NCI-H1417 (cell line): ENCODE measurements at places on chromosomes 5 and 9.

- DNase-seq: no peak
Observed at GRCh38 chr5:53219174-53219573, 109.6 kb upstream of the MOCS2 start.

GRCh38 chr5:176674799-176675198 is 27.5 kb downstream of the TSPAN17 start:
- no peak for DNase-seq

GRCh38 chr9:137277329-137278041 is at the start of gene TOR4A:
Gene TOR4A, plus strand, starts transcription at chr9:137277726. Its CDS starts 964 bp downstream, at chr9:137278690.
- DNase-seq: no peak

DNA sequence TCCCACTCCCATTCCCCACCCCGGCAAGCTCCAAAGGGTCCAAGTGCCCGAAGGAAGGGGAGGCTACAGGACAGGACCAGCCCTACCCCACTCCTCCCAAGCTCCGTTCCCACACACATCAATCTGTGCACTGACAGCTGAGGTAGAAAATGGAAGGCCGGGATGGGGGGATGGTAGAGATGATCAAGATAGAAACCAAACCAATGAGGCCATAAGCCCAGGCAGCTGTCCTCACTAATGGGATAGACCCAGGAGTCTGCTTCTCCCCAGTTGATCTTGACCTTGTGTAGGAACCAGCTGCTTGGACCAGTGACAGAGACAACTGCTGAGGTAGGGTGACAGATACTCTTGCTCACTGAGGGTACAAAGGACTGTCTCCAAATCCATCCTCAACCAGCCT is 38.6 kb downstream of the B4GALT1 start:
- no peak for DNase-seq

DNA sequence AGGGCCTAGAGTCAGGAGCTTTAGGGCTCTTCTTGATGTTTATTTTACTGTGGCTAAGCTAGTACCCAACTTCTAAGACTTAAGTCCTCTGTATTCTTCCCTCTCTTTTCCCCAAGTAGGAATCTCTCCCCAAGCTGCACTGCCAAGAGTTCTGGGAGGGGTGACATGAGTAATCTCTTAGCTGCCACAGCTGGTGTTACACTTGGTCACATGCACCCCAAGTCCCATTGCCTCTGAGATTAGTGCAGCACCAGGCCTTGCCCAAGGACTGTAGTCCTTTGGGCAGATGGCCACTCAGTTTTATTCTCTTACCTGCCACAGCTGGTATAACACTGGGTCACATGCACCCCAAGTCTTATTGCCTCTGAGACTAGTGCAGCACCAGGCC is 114.7 kb upstream of the RIOK2 start:
- DNase-seq: no peak

DNA sequence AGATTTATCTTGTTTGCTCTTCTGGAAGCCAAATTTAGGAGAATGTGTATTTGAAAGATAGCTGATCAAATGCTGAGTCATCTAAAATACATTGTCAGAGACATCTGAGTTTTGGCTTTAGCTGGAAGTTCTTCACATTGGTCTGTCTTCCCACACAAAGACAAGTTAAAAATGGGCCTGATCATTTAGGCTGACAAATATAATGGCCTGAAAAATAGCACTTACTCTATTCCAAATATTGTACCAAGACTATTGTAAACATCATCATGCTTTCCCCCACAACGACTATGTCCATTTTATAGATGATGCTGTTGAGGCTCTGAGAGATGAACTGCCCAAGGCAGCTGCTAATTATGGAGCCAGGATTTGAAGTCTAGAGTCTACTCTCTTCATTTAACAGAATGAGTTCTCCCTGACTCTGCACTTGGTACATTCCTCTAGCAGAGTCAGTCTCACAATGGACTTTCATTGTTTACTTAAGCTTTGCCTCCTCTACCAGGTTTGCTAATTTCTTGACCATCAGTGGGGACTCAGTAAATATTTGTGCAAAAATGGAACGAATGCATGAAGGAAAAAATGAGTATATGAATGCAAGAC is 619.4 kb upstream of the KLF4 start:
- peak; percentile 38 for DNase-seq

DNA sequence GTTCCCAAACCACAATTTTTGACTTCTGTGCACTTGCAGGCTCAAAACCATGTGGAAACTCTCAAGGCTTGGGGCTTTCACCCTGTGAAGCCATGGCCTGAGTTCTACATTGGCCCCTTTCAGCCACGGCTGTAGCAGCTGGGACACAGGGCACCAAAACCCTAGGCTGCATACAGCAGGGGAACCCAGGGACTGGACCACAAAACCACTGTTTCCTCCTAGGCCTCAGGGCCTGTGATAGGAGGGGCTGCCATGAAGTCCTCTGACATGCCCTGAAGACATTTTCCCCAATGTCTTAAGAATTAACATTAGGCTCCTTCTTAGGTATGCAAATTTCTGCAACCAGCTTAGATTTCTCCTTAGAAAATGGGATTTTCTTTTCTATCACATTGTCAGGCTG is 312.1 kb upstream of the TUSC1 start:
- DNase-seq: no peak

DNA sequence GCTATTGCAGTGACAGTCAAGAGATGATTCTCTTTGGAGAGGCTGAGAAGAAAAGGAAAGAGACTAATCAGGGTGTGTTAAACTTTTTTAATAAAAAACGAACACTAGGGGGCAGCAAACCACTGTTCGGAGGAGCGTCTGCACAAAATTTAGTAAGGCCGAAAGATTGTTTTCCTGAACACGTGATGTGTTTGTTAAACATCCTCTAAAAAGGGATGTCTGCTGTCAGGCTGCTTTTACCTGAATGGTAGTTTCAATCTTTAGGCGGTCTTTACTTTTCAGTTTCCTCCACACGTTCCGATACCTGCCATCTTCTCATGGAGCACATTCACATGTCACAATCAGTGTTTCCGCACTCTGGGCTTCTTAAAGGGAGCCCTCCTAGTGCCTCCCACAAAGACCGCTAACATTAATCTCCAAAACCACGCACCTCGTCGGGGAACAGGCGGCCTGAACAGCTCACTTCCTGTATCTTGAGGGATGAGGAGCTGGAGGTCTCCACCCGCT is 125.2 kb downstream of the GPBP1 start:
- DNase-seq: peak; percentile 64

- DNase-seq: no peak
Observed at GRCh38 chr5:133220851-133221674, 169.2 kb downstream of the HSPA4 start.

GRCh38 chr5:93571114-93571949 is 9.7 kb downstream of the NR2F1-AS1 start:
- DNase-seq: no peak

GRCh38 chr9:69605406-69605805 is 66.8 kb downstream of the APBA1 start:
- DNase-seq: peak; percentile 43

GRCh38 chr5:168471785-168472184 is 14.5 kb upstream of the RARS1 start:
- no peak for DNase-seq

DNA sequence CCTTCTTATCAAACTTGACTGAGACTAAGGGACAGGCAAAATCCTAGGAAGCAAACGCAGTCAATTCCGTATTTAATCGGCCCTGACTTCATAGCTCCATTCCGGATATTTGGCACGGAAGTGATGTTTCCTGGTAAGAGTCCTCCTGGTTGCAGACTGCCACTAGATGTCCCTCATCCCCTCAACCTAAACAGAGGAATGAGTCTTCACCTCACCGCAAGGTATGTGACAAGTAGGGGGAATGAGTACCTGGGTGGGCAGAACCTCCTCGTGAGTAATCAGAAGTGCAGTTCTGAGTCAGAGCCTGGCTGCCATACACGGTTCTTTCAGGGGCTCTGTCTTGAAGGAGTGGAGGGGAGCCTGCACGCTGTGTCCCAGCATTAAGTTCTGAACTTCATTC is 173.6 kb downstream of the MUSK start:
- no peak for DNase-seq

GRCh38 chr9:8781458-8781857 is 981.9 kb upstream of the DMAC1 start:
- no peak for DNase-seq

DNA sequence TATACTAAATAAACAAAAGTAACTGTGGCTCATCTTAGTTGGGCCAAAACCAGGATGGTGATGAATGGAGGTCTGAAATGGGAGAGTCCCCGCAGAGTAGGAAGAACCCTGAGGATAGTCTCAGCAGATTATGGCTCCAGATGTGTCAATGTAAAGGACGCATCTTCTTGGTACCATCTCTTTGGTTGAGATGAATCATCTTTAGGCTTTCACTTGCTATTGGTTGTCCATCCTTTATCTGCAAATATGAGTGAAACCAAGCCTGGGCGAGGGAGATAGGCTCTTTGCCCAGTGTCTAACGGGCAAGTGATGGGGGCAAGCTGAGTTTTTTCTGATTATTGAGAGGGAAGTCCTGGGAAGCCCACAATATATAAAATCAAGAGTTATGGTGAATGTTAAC is 19.4 kb upstream of the LCP2 start:
- DNase-seq: no peak

DNA sequence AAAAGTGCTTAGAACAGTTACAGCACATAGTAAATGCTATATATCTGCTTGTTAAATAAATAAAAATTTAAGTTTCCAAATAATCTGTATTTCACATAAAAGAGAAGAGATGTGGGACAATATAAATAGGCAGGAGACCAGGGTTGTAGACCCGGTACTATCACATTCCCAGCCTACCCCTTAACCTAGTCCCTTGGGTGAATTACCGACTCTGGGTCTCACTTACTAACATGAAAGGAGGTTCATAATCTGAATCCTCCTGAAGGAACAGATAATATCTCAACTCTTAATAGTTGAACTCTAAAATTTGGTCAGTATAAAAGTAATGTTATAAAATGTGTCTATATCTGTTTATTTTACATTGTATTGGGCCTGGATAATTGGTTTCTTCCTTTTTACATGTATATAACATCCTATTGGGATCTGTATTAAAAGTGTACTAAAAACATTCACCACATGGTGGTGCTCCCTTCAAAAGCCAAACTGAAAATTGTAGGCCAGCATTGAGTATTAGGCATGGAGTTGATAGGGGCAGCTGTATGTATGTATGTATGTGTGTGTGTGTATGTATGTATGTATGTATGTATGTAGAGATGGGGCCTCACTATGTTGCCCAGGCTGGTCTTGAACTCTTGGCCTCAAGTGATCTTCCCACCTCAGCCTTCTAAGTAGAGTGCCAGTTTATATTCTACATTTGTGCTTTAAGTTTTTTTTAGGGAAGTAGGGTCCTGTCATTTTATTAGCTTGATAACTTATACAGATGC is 64.2 kb upstream of the ABL1 start:
- peak; percentile 24 for DNase-seq

- peak; percentile 90 for DNase-seq
Observed at GRCh38 chr9:34620061-34620994, at the start of gene DCTN3. Gene DCTN3, minus strand, starts transcription at chr9:34620495. Its CDS starts 31 bp downstream, at chr9:34620464.

- DNase-seq: no peak
Observed at GRCh38 chr5:39201160-39201780, 18.1 kb downstream of the FYB1 start.

GRCh38 chr5:89968958-89969381 is 440.6 kb downstream of the CETN3 start:
- no peak for DNase-seq

GRCh38 chr5:180718810-180719453 is 20.9 kb downstream of the OR2Y1 start:
- DNase-seq: peak; percentile 34

DNA sequence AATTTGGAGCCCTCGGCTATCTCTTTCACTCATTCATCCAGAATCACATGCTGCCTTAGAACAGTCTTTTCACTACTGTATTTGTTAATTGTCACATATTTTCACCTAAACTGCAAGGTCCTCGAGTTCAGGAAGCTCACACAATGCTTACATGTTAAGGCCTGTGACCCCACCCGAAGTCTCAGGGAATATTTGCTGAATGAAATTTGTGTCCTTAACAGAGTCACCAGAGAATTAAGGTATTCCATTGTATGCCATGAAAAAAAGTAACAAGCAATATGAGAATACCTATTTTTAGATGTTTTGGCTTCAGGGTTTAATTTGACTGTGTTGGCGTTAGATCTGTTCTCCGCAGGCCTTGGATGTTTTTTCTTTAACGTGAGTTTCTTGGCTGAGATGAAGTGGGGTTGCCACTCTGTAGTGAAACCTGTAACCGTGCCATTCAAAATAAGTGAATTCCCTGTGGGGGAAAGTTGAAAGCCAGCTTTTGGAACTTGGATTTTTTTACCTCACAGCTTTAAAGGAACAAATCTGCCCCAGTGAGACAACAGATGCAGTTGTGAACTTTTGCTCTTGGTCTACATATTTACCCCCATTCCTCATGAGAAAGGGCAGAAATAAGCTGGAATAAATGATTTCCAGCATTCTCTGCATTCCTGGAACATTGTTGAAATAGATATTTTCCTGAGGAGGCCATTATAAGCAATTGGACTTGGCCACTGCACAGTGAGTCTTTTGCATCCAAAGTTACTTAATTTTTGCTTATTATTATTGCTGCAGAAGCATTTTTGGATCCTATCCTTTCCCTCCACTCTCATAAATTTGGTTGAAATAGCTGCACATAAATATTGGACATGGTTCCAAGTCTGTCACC is 35.9 kb upstream of the FBP1 start:
- DNase-seq: no peak

DNA sequence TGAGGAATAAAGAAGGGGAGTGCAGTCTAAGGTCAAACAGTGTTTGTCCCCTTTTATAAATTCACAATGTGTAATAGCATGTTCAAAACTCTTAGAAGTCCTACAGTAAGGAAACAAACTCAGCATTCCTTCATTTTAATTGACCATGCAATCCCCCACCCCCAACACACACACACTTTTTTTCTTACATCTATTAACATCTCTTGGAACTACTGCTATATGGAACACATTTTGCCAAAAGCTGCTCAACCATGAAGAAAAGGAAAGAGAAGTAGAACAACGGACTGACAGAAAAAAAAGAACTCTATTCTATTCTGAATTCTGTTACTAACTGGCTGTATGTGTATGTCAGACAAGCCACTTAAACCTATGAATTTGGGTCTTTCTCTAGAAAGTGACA is 2.8 kb upstream of the CTNNAL1 start:
- no peak for DNase-seq

DNA sequence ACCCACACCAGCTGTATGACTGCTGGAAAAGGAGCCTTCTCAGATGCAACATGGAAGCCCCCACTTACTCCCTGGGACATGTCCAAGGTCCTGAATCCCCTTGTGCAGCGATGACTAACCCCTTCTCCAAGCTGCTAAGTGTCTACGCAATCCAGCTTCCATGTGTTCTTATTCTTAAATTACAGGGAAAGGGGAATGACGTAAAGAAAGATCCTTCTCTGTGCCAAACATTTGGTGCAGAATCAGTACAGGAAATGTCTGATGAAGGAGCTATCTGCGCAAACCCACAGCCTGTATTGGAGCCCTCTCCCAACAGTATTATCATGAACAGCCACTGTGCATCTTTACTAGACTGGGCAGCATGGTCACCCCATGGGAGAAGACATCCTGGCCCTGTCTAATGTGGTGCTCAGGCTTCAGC is 183.2 kb downstream of the FRMD3 start:
- no peak for DNase-seq

DNA sequence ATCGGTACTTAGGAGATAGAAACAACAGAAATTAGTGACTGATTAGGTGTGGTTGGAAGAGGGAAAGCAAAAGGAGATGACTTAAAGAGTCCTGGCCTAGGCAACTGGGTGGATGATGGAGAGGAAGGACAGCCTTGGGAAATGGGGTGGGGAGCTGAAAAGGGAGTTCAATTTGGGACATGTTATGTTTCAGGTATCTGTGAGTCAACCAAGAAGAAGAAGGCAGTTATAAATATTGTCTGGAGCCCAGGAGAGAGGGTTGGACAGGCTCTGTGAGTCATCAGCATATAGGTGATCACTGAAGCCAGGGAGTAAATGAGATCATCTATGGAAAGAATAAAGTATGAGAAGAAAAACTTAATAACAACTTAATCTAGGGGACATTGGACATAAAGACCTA is 357.7 kb downstream of the NPR3 start:
- no peak for DNase-seq
